Activated CD4-positive, CD25-positive, alpha-beta regulatory T cell (primary cell): ENCODE measurements at places on chromosomes 5 and 9.
A peak's percentile ranks its signal among the peaks of the same experiment; 100 is the strongest.

GRCh38 chr5:139745132-139745799 lies 50.3 kb upstream of the PSD2 start:
- DNase-seq = no peak

- no peak for DNase-seq
These were observed 6.7 kb downstream of the IRX4 start for GRCh38 chr5:1875843-1876659.

DNA sequence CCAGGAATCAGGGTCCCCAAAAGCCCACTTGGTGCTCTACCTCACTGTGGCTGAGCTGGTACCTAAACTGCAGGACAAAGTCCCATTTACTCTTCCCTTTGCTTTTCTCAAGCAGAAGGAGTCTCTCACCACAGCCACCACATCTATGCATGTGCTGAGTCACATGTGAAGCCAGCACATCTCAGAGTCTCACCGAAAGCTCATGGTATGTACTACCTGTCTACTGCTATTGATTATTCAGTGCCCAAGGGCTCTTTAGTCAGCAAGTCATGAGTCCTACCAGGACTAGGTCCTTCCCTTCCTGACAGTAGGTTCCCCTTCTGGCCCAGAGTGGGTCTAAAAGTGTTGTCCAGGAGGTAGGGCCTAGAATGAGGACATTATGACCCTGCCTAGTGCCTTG lies 130.7 kb upstream of the NTRK2 start:
- no peak for DNase-seq

GRCh38 chr5:77957931-77958521 lies 181.9 kb upstream of the TBCA start:
- no peak for DNase-seq

- no peak for DNase-seq
These were observed 3.6 kb upstream of the OTP start for GRCh38 chr5:77641963-77642737.

GRCh38 chr5:178507151-178507932 lies 82.9 kb downstream of the COL23A1 start:
- DNase-seq = no peak

GRCh38 chr5:126811515-126812198 lies 34.7 kb downstream of the LMNB1 start:
- no peak for DNase-seq

GRCh38 chr5:55062039-55062779 lies 38.2 kb downstream of the GZMK start:
- DNase-seq = peak; percentile 5

DNA sequence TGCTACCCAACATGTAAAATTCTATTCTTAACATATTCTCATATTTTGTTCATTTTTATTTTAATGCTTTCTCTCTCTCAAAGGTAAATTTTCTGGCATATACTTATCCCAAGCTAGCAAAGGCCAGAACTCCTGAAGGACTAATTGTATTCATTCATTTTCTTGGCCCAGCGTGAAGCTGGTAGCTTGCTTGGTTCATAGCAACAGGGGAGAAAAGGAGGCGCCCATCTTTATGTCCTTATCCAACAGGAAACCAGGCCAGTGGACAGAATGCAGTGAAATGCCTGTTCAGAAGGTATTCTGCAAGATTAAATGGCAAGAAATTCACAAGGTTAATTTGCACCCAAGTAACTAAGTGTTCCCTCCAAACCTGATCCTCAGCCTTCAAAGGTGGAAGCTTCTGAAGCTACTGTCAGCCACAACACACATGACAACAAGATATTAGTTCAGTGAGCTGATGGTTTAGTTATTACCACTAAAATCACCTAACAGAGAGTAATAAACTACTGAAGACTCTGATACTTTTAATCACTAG lies 5.6 kb downstream of the EFNA5 start:
- DNase-seq = no peak

DNA sequence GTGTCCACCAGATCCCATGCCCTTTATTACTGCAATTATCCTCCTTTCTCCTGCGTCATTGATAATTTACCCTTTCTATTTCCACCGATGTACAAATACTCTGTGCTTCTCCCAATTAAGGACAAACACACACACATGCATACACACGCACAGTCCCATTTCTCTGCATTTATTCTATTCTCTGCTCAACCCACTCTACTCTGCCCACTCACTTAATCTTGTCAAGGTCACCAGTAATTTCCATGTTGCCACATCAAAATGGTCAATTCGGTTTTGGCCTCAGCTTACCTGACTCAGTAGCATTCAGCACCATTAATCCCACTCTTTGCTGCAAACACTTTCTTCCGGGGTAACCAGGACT lies 14.6 kb upstream of the STRBP start:
- DNase-seq = no peak

GRCh38 chr9:113807173-113808061 lies 68.7 kb upstream of the ZNF618 start:
- no peak for DNase-seq

DNA sequence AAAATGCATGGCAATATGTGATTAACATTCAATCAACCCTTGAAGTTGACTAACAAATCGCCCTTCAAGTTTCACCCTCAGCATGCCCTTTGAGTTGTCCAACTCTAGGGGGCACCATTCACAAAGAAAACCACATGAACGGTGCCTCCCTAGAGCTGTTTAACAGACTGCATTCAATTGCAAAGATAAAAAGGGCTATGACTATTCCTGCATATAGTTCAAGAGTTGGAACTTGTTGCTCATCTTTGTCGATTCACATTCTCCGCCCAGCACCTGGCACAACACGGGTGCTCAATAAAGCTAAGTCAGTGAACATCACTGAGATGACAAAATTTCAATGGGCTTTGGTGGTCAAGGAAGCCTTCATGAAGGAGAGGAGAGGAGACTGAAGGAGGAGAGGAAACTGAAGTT lies 69.6 kb upstream of the SLC30A5 start:
- no peak for DNase-seq

DNA sequence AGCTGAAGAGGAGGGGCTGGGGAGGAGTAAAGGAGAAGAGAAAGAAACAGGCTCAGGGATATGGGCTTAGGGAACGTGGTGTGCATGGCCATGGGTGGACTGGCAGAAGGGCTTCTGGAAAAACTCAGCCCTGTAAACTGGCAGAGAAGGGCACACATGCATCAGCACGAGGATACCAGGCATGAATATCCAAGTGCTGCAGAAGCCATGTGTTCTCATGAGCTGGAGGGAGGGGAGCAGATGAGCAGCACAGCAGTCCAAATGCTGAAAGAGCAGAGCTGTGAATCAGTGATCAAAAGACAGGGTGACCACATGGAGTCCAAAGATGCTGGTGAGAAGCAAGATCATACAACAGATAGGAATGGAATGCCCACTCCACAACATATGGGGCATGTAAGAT lies 72.3 kb downstream of the SEMA5A start:
- DNase-seq = no peak

- no peak for DNase-seq
These were observed 48.9 kb upstream of the CLPTM1L start for GRCh38 chr5:1393571-1394501.

DNA sequence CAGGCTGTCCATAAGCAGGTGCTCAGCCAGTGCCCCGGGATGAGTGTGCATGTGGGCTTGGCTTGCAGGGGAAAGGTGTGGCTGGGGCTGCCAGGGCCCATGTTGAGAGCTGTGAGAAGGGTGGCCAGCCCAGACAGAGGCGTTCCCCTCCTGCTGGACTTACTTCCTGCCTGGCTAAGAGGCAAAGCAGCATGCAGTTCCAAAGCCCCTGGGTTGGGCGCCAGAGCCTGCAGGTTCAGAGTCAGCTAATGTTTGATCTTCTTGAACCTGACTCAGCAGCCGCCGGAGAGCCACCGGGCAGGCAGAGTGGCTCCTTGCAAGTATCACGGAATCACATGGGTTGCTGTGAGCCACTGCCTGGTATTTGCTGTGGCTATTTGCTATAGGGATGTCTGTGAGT lies 168.4 kb upstream of the MAP1B start:
- no peak for DNase-seq

GRCh38 chr9:131358556-131358955 lies 35.3 kb upstream of the PRRC2B start:
- no peak for DNase-seq

- no peak for DNase-seq
These were observed 3.8 kb downstream of the TMEM8B start for GRCh38 chr9:35832814-35833213.

- DNase-seq = no peak
These were observed 1.9 kb upstream of the GPR107 start for GRCh38 chr9:130051855-130052254.

- no peak for DNase-seq
These were observed 440.6 kb upstream of the PAPPA start for GRCh38 chr9:115712981-115713380.
